ENCODE measurements at places on chromosomes 6 and 20. TPM values are rescaled to one million over a fixed set of nuclear protein-coding genes. Genes with fewer than 3 reads are reported as not detected.
A peak's percentile ranks its signal among the peaks of the same experiment; 100 is the strongest.

Gene LY6G6D
- total RNA-seq = not detected

Gene PRDM13
- not detected for total RNA-seq

Gene WFDC10B
- total RNA-seq = not detected

GRCh38 chr20:47502271-47503239, 868 bp downstream of the NCOA3 start:
- DNase-seq = peak; percentile 28

Gene CNKSR3
- total RNA-seq = 9.2 TPM

DNA sequence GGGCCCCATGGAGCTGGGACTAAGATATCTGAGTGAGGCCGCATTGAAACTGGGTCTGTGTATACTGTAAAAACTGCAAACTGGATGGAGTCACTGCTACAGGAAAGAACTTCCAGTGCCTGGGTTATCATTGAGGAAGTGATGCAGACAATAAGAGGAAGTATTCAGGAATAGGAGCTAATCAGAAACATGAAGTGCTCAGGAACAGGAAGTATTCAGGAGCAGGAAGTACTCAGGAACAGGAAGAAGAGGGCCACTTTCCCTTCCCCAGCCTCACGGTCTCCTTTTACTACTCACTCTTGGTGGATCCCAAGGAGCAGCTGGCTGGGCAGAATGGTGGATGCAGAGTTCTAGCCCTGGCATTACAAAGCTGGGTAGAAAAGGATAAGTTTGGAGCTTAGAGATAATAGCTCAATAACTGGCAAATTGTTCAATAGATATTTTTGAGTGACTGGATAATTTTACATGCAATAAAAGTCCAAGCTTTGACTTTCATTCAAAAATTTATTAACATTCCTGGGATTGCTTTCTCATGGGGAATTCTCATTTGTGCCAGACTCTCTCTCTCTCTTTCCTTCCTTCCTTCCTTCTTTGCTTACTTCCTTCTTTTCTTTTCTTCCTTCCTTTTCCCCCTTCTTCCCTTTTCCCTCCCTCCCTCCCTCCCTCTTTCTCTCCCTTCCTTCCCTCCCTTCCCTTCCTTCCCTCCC, 82.2 kb upstream of the PAX1 start:
- no peak for DNase-seq

DNA sequence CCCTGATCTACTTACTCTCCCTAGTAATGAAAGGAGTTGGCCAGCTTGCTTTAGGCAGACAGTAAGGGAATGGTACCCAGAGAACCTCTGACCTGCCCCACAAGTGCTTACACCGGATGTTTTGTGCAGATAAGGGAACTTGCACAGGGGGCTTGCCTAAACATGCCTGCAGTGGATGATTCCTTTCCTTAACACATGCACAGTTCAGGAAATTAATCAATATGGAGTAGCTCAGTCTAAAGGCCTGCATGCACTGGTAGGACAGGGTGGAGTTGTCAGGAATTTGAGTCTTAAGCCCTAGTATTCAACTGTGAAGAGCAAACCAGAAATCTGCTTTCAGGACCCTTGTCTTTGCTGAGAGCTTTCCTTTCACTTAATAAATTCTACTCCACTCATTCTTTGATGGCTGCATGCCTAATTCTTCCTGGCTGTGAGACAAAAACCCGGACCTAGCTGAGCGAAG, 3.9 kb upstream of the TRIM38 start:
- DNase-seq = no peak

DNA sequence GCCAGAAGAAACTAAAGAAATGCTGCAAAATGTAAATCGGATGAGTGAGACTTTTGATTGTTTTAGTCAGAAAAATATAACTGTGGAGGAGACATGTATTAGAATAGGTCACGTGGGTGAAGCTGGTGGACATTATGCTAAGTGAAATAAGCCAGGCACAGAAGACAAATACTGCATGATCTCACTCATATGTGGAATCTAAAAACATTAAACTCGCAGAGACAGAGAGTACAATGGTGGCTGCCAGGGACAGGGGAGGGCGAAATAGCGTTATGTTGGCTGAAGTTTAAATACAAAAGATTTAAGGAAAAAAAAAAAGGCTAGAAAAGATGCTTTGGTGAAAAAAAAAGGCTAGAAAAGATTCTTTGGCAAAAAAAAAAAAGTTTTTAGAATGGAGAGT, 63.5 kb upstream of the HDDC2 start:
- no peak for DNase-seq

Gene SDCBP2
- 0.26 TPM for total RNA-seq
